ENCODE measurements at places on chromosomes 5 and 9.

DNA sequence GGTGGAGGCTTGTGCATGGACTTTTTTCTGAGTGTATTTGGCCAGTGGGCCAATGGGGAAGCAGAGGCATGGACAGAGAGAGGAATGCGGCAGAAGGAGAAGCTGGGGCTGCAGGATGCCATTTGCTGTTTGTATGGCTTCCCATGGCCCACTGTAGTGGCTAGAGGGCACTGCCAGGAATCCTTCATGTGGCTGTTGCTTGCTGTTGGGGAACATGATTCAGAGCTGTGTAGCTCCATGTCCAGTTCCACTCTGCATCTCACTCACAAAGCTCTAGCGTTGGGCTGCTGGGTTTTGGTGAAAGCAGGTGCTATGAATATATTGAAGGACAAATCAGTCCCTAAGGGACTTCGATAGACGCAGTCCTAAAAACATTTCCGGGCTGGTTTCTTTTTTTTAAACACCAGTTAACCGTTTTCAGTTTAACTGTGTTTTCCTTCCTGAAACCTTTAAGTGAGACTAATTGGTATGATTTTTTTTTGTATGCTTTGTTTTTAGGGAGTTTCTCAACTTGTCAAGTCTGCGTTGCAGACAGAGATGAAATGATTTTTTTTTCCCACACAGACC, 51.3 kb downstream of the SLC22A5 start:
- no peak for DNase-seq

DNA sequence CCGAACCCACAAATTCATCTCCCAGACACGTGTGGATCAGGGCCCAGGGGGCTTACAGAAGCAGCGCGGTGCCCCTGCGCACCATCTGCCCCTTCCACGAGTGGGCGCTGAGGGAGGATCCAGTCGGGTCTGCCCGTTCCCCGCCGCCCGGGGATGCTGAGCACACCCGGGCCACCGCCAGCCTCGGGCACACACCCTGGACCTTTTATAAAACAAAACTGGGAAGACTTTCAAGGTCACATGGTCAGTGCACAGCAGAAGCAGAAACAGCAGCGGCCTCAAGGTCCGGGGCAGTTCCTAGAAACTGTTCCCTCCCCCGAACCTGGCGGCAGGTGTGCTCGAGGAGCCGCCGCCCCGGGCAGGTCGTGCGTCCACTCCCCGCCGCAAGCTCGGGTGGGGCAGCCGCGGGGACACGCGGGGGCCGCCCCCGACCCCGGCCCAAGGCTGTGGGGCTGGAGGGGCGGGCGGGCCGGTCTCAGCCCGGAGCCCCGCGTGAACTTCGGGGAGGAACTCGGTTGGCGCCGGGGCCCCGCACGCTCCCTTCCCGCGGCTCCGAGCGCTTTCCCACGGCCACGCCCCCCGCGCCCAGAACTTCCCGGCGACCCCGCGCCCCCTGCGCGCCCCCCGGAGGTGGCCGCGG, 633 bp upstream of the PPP1R26 start:
- DNase-seq: no peak

- no peak for DNase-seq
Observed at GRCh38 chr9:28832168-28832770, 1259.0 kb upstream of the C9orf72 start.

DNA sequence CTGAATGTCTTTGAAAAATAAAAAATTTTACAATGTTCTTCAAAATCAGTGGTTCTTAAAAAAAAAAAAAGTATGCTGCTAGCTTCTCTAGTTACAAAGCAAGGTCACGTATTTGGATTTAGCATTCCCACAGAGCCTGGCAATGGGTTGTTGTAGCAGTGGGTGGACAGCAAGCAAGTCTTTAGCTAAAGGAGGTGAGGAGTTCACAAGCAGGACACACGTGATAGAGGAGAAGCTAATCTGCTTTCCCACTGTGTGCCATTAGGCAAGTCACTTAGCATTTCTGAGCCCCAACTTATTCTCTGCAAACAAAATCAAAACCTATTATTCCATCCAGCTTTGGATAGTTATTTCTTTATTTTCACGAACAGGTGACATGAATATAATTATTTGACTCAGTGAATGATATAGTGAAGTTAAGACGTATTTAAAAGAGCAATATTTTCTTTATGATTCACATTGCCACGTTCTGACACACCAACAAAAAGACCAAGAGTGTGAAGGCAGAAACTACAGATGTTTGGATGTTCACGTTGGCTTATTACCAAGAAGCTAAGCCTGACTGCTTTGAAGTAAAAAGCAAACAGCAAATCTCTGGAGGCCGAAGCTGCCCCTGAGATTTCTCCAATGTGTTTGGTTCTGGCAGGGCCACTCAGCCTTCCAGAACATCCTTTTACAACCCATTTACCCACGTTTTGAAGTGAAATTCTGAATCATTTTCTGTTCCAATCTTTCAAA, 612.1 kb upstream of the CDH6 start:
- DNase-seq: no peak

GRCh38 chr5:109192027-109192426, 217.7 kb downstream of the PJA2 start:
- no peak for DNase-seq

DNA sequence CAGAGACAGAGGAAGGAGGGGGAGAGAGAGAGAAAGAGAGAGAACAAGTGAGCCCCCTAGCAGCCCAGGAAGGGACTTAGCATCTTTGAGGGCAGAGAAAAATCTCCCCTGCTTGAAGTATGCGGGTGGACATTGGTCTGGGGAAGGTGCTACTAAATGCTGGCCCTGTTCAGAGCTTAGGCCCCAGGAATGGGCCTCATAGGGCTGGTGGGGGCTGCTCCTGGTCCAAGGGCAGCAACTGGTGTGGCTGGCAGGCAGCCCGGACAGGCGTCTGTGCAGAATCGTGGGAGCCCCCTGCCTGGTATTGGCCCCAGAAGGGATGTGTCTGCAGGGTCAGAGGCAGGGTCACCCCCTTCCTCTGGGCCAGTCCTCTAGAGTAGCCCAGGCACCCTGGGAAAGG, 47.8 kb upstream of the SUSD3 start:
- no peak for DNase-seq

- no peak for DNase-seq
Observed at GRCh38 chr5:146111409-146111808, 6.0 kb upstream of the PLAC8L1 start.

- no peak for DNase-seq
Observed at GRCh38 chr5:157352756-157353340, 86.9 kb downstream of the CYFIP2 start.

DNA sequence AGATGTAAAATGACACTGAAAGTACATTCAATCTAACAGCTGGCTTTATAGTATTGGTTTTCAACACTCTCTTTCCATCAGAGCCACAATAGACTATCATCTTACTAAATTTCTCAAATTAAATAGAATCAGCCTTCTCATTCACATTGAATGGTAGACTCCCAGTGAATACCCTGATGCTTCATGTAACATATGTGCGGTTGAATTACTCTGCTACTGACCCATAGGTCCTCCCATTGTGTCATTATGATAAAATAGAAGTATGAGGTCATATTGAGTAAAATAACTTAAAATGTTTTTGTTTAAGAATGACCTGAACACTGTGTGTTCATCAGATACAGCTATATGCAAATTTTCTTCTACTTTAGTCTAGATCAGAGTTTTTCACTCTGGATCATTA, 75.9 kb upstream of the ADAMTSL1 start:
- no peak for DNase-seq

GRCh38 chr5:158413122-158413680, 554.3 kb upstream of the CLINT1 start:
- no peak for DNase-seq

GRCh38 chr9:94980947-94981722, 254.6 kb downstream of the AOPEP start:
- no peak for DNase-seq

- DNase-seq: no peak
Observed at GRCh38 chr9:98154678-98155077, 35.7 kb upstream of the TRIM14 start.

GRCh38 chr5:14168793-14169262, 25.7 kb downstream of the TRIO start:
- no peak for DNase-seq

GRCh38 chr5:51539232-51539631, 156.0 kb downstream of the ISL1 start:
- DNase-seq: no peak

DNA sequence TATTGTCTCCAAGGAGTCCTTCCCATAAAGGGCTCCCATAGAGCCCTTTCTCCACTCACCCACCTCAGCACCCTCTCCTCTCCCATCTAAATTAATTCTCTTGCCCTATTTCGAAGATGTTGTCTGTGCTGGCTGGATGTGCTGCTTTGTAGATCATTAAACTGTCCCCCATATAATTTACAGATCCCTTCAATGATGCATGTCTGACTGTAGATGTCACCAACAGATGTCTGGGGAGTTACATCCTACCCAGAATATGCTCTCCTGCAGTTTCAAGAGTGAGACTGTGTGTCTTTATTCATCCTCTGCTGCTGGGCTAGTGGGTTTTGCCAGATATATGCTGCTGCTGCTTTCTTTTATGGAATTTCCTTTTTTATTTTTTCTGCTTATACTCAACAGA, 351.2 kb downstream of the MLLT3 start:
- DNase-seq: no peak

GRCh38 chr9:126158588-126159429, 167.8 kb upstream of the MVB12B start:
- DNase-seq: no peak

DNA sequence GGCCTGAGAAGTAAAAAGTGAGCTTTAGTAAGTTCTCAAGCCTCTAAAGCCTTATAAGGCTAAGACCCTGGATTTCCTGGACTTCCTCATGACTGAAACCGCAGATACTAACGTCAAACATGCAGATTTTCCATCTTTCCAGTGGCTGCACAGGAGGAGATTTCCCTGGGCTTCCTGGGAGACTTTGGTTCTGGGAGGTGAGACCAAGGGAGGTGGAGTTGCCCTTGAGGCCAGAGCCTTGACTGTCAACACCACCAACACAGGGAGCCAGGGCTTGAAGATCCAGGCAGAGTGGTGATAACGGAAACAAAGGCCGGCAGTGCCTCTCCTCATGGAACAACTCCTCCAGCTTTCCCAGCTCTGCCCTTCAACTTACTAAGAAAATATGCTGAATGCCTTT, 144.7 kb upstream of the LRRTM2 start:
- DNase-seq: no peak

- no peak for DNase-seq
Observed at GRCh38 chr5:33772380-33772897, 119.4 kb downstream of the ADAMTS12 start.

DNA sequence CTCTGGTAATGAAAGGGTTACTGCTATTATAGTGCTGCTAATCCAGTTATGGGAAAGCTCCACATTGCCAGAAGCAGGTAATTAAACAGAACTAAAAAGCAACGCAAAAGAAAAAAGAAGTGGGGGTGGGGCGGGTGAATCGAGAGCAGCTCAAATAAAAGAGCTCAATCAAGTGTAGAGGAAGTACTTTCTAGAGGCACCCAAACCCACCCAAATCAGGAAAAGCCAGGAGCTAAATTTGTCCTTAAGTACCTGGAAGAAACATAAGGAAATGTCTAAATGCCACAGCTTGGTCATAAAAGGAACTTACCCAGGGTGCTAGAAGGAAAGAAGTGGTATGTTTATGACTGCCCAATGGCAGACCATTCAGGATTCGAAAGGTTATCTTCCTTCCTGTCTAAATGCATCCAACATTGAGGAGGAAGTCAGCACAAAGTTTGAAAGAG, 2.4 kb upstream of the RNF145 start:
- DNase-seq: no peak

- DNase-seq: no peak
Observed at GRCh38 chr9:108224716-108225115, 631.1 kb downstream of the ACTL7B start.

GRCh38 chr9:119956111-119956510, 586.9 kb upstream of the BRINP1 start:
- no peak for DNase-seq

GRCh38 chr5:116652196-116652729, 77.6 kb upstream of the SEMA6A start:
- no peak for DNase-seq

DNA sequence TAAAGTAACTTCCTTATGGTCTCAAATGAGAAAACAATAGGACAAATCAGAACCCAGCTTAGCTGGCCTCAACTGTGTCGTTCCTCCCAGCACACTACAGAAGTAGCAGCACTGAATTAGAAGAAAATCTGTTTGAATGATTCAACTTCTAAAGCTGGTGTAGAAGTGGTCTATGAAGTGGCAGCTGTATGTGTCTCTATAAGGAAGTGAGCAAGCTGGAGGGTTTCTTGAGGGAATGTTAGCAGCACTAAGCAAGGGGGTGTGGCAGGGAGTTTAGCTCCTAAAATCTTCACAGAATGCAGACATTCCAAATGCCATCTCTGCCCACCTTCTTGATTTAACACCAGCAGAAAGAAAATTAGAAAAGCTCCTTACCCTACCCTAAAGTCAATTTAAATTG, 4.1 kb downstream of the KLF9 start:
- no peak for DNase-seq

DNA sequence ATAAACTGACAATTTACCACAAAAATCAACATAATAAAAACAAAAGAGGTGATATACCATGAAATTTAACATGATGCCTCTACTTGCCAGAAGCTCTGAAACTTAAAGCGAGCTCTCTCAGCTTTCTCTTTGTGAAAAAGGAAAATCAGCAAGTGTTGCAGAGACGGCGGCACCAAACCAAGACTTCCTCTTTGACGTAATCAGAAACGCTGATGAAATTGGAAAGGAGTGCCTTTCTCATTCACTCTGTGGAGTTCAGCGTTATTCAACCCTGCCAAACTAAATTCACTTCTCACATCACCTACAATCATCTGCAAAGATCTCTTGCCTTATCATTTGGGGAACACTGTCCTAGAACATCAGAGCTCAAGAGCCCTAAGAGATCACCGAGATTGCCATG, 32.2 kb downstream of the ANXA6 start:
- DNase-seq: no peak

DNA sequence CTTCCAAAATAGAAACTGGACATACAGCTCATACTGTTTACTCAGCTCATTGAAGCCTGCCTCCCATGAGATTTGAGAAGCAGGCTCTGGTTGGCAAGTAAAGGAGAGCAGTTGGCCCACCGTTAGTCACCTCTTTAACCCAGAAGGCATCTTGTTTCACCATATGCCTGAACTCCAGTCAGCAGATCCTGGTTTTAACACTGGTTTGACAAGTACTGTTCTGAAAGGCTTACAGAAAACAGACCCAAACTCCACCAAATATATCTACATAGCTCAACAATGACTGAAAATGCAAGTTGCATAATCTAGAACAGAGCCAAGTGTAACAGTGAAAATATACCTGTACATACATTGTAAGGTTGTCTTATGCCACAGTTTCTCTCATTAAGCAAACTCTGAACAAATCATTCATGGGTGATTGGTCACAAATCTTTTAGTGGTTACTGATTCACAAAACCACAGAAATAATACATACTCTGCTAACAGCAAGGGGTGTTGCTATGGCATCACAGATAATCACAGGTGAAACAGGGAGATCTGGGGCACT, 198.8 kb downstream of the BNC2 start:
- DNase-seq: no peak
